Right ventricle myocardium superior (tissue), 1 donor: ENCODE measurements at places on chromosomes 7 and 10. TPM values are rescaled to one million over a fixed set of nuclear protein-coding genes. Genes with fewer than 3 reads are reported as not detected.
A peak's percentile ranks its signal among the peaks of the same experiment; 100 is the strongest.

The ZNF804B gene
- total RNA-seq = not detected

The NPC1L1 gene
- total RNA-seq = 0.13 TPM

The GBF1 gene
- total RNA-seq = 41.4 TPM

DNA sequence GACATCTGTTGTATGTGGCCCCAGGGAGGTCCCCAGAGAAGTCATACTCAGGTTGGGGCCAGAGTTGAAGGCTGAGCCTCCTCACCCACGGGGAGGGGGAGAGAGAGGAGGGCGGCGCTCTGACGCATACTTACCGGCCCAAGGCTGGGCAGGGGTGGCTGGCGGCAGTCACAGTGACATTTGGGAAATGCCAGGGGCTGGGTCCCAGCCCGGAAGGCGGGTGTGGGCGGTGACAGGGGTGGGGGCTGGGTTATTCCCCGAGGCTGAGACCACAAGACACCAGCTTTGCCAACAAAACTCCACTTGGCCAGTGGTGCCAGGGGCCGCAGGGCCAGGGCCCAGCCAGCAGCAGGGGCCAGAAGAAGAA, 41.1 kb downstream of the RASGEF1A start:
- peak; percentile 20 for DNase-seq

GRCh38 chr7:14637968-14638367, 264.6 kb downstream of the DGKB start:
- no peak for DNase-seq

- DNase-seq = no peak
These were observed 554.2 kb downstream of the DNAJB6 start for GRCh38 chr7:157890921-157891401.

- no peak for DNase-seq
These were observed 642.3 kb upstream of the SEMA3D start for GRCh38 chr7:85829176-85829575.

DNA sequence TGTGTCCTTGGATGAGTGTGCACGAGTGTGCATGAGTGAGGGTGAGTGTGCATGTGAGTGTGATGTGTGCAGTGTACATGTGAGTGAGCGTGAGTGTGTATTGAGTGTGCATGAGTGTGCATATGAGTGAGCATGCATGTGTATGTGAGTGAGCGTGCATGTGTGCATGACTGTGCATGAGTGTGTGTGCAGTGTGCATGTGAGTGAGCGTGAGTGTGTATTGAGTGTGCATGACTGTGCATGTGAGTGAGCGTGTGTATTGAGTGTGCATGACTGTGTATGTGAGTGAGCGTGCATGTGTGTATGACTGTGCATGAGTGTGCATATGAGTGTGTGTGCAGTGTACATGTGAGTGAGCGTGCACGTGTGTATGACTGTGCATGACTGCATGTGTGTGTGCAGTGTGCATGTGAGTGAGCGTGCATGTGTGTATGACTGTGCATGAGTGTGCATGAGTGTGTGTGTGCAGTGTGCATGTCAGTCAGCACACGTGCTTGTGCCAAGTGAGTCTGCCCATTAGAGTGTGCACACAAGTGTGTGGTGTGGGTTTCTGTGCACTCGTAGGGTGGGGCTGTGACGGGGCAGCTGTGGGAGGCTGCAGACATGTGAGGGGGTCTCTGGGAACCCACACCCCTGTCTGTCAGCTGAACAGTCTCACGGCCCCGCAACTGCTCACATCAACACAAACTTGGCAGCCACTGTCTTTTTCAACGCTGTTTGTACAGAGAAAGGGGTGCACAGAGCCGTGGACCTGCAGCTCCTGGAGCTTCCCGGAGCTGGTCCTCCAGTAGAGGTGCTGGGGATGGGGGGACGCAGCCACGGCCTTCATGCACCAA, 14.8 kb downstream of the FOXL3 start:
- no peak for DNase-seq

DNA sequence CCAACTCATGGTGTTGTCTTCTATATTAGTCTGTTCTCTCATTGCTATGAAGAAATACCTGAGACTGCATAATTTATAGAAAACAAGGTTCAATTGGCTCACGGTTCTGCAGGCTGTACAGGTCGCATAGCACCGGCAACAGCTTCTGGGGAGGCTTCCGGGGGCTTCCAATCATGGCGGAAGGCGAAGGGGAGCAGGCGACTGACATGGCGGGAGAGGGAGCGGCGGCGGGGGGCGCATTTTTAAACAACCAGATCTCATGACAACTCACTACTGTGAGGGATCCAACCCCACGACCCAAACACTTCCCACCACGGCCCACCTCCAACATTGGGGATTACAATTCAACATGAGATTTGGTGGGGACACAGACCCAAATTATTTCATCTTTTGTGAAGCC, 28.7 kb upstream of the GDI2 start:
- no peak for DNase-seq

DNA sequence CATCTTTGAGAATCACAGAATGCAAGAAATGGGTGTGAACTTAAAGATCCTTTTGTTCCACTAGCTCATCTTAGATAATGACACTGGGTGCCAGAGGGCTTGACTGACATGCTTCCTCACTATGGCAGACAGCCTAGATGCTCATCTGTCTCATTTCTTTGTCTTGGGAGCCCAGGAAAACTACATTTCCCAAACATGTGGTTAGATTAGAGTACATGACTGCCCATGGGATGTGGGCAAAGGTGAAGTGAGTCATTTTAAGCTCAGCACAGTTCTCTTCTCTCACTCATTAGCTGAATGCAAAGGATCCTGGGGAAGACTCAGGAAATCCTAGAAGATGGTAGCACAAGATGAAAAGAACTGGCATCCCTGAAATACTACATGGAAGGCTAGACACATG, 32.5 kb upstream of the TBX20 start:
- DNase-seq = no peak

DNA sequence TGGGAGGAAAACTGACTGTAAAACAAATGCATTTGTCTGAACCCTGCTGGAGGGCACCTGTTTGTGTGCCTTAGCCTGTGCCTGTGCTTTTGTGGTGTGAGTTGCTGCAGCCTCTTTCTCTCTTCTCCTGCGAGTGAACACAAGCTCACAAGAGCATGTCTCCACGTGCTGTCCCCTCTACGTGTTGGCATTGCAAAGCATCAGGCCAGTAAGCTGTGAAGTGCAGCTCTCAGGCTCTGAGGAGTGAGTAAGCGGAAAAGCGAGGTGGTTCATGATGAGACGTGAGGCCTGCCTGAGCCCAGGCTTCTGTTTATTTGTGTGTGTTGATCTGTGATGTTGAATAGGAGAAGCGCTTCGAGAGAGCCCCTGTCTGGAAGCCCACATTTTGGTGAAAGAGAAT, 85.6 kb upstream of the PDCD4 start:
- no peak for DNase-seq
